ENCODE measurements at places on chromosomes 3 and 15.

DNA sequence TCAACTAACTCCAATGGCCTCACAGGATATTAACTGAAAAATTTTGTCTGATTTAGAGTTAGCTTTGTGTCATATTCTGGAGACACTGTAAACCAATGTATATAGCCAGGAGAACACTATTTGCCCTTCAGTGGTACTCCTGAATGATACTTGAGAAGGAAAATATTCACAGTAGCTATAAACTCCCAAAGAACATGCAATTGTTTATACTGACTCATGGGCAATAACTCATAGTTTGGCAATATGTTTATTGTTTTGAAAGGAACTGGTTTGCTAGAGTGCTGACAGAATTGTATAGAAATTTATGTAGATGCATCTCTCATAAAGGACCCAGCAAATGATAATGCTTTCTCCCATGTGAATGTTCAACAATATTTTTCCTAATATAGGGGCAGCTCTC, 537.6 kb downstream of the PLOD2 start:
- no peak for DNase-seq

DNA sequence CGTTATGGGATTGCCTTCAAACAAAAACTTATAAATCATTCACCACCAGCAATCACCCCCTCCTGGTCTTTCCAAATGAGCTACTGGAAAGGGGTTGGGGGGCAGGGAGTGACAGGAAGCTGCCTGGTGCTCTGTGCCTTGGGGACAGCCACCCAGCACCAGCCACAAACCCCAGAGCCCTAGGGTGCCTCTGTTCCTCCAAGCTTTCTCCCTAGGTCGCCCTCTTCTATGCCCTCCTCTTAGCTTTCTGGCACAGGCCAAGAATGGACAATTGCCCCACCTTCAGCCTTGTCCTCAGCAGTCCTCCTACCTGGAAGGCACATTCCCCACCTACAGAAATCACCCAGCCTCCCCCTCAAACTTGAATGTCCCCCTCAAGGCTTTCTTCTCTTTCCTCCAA, 3.3 kb downstream of the OXTR start:
- DNase-seq = no peak

GRCh38 chr3:167151636-167152035, 228.5 kb downstream of the ZBBX start:
- DNase-seq = no peak

- DNase-seq = no peak
These were observed 108.2 kb downstream of the ULK4 start for GRCh38 chr3:41853540-41854196.

GRCh38 chr3:67614195-67614594, 40.2 kb downstream of the SUCLG2 start:
- DNase-seq = no peak

GRCh38 chr3:80771085-80771484, 990.4 kb downstream of the GBE1 start:
- DNase-seq = no peak

DNA sequence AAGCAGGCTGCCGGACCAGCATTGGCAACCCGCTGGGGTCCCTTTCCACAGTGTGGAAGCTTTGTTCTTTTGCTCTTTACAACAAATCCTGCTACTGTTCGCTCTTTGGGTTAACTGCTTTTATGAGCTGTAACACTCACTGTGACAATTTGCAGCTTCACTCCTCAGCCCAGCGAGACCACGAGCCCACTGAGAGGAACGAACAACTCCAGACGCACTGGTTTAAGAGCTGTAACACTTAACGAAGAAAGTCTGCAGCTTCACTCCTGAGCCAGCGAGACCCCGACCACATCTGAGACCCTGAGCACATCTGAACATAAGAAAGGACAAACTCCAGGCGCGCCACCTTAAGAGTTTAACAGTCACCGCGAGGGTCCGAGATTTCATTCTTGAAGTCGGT, 10.7 kb upstream of the CCR4 start:
- DNase-seq = no peak

DNA sequence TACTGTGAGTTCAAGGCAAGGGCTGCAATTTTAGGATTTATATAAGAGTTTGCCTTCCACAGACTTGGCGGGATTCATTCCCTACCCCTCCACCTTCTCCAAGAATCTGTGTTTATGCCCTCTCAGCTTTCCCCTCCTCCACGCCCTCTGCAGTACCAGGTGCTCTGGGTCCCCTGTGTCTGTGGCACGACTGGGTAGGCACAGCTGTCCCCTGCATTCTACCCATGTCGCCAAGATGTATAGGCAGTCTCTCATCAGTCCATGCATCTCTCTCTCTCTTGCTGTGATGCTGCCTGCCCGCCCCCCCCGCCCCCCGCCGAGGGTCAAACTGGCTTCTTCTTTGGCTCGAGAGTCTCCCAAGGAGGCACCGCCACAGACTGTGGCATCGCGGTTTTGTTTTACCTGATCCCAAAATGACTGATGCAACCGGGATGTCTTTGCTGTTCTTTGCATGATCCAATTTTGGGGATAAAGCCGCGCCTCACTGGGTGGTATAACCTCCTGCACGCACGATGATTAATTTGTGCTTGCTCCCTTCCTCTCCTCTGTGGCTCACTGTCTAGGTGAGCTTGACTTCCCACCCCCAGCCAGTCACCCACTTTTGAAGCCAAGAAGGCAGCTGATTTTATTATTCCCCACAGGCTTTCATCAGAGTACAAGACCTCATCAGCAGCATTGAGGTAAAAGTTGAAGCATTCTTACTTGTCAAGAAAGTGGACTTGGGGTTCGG, 43.7 kb downstream of the EFCAB12 start:
- no peak for DNase-seq

DNA sequence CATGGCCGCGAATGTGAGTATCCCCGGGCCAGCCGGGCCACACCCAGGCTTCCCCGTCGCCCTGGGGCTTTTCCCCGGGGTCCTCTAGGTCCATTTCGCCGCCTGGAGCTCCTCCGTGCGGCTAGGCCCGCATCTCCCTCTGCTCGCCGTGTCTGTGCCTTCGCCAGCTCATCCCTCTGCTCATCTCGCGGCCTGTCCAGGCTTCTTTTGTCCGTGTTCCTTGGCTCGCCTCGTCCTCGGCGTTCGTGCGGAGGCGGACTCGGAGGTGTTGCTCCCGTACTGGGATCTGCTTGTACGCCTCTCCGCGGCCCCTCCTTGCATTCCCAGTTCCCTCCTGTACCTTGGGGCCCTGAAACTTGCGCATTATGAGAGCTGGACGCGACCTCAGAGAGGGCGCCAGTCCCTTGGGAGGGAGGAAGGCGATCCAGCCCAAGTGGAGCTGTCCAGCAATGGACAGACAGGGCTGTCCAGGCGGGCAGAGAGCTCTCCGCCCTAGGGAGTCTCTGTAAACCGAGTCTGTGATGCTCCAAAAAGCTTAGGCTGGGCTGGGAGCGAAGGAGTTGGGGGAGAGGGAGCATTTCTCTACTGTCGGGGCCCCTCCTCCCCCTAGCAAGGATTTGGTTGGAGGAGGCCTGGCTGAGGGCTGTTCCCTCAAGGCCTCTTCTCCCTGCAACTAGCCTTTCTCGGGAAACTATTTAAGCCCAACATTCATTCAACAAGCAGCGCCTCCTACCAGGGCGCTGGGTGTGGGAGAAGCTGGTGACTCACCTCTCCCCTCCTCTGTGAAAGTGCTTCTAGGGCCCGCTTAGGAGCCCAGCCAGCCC, 553 bp downstream of the TMEM43 start:
- DNase-seq = peak; percentile 70

DNA sequence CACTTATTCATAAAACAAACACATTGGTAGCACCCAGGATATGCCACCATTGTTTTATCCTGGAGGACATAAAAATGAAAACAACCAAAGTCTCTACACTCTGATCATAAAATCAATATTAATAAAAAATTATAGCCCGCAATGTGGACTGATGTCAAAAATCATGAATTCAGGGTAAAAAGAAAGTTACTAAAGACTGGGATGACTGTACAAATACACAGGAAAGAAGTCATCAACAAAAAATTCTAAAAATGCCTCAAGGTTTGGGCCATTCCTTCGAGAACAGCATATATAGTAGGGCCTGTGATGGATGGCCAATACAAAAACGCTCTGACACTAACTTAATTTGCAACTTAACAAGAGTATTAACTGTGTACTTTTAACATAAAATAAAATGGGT, 76.8 kb downstream of the THBS1 start:
- no peak for DNase-seq

GRCh38 chr3:12443781-12444522, 40.3 kb upstream of the TSEN2 start:
- DNase-seq = no peak

GRCh38 chr3:49198611-49199230, 27.3 kb downstream of the KLHDC8B start:
- DNase-seq = no peak

DNA sequence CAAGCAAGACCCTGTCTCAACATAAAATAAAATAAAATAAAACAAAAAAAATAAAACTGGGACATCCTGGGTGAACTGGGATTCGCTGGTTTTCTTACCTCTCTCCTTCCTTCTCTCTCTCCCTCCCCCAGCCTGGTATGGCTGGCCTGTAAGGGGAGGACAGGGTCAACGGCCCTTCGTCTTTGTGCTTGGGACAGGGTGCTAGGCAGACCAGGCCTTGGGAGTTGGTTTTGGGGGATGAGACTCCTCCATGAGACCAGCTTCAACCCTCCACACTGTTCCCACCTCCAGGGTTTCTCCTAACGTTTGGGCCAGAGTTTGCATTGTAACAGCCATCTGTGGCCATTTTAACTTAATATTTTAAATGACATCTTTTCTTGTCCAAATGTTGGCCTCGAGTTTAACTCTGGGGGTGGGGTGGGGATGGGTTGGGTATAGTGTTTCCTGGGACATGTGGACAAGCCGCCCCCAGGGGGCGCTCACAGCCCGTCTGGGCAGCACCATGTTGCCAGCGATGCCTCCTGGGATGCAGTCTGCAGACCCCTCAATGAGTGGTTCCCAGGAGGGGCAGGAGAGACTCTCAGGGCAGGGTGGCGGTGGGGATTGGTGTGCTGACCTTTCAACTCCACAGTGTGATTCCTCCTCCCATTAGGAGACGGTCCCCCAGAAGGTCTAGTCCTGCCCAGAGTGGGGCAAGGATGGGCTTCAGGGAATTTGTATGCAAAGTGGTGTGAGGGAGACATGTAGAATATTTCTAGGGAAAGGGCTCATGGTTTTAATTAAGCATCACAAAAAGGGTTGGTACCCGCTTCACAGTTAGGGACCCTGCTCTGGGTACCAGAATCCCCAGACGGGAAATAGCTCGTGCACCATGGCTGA, 37.7 kb upstream of the LCTL start:
- DNase-seq = peak; percentile 51

DNA sequence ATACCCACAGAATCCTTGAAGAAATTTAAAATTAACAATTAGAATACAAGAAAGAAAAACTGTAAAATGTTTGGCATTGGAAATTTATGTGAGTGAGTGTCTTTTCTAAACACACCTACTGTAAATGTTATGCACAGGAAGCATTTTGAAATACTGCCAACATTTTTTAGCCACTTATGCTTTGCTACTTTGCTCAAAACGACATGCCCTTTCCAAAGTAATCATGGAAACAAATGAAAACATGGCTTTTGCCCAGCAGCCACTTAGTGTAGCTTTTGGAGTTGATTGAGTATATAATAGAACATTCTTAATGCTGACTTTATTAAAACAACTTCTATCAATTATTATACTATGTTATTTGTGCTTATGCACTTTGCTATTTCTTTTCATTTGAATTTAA, 823.0 kb downstream of the CADM2 start:
- DNase-seq = no peak

GRCh38 chr3:4421121-4421520, 45.9 kb downstream of the SUMF1 start:
- DNase-seq = no peak

- peak; percentile 48 for DNase-seq
These were observed 38.3 kb downstream of the SLC6A6 start for GRCh38 chr3:14440531-14441239.

- DNase-seq = no peak
These were observed 7.2 kb downstream of the ACAN start for GRCh38 chr15:88810446-88810845.

DNA sequence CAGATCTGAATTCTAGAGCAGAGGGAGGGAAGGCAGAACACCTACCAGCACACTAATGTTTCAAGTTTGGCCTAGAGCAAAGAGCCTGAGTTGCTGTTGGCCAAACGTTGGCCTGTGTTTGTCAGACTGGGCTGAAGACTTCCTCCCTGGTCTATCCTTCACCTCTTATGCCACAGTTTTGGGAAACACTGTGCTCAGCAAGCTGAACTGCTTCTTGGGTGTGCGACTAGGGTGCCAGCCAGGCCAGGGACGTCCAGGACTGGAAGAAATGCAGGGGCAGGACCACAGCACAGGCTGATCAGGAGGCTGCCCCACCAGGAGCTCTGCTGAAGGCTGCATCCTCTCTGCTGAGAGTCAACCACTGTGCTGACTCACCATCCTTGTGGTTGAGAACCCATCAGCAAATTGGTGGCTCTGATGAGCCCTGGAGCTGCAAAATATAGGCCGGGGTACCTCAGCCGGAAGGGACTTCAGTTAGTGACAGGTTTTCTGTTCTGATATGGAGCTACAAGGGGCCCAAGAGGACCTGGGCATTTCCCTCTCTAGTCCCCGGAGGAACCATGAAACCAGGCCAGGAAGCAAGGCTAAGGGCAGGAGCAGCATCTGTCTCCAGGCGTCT, 131.6 kb upstream of the RASGRP1 start:
- DNase-seq = no peak

DNA sequence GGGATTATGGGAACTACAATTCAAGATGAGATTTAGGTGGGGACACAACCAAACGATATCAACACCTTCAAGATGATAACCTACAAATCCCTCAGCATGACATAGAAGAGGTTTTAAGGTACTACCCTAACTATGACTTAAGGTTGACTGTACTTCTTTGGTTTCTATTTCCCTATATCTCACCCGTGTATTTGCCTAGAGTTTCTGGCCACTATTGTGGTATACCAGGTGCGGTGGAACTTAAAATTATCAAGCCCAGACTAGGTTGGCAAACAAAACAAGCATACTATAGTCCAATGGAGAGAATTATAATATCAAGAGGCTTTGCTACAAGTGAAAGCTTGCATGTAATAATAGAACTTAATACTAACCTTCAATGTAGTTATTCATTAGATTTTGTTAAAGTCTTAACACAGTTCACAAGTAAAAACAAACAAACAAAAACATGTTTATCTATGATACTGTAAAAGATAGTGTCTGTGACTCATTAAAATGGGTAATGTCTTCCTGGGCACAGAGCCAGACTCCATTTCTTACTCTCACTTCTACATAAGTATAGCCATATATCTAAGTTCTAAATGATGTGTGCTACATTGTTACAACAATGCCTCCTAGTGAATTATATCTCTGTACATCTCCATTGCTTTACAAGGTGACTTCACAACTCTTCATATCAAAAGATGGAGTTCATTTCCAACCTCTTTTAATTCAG, 479.1 kb downstream of the ZBBX start:
- no peak for DNase-seq

- no peak for DNase-seq
These were observed 20.7 kb downstream of the PPP1R2 start for GRCh38 chr3:195522254-195523023.

GRCh38 chr3:194736277-194736895, 50.7 kb downstream of the FAM43A start:
- DNase-seq = no peak

GRCh38 chr15:57357799-57358198, 18.5 kb upstream of the CGNL1 start:
- DNase-seq = no peak

Measured in 8988T (cell line).